NCI-H1105 treated with DMSO at 0.1 percent for 48 hours (cell line): ENCODE measurements at places on chromosomes 4 and X.

- DNase-seq = no peak
Observed at GRCh38 chr4:161823450-161823849, 340.4 kb downstream of the FSTL5 start.

GRCh38 chr4:140865253-140866217, 109.3 kb upstream of the TBC1D9 start:
- DNase-seq = no peak

GRCh38 chr4:175281894-175282293, 363.7 kb downstream of the ADAM29 start:
- no peak for DNase-seq

- no peak for DNase-seq
Observed at GRCh38 chrX:129933700-129934099, 27.7 kb downstream of the UTP14A start.

- no peak for DNase-seq
Observed at GRCh38 chrX:67546496-67547423, 2.9 kb downstream of the AR start.

DNA sequence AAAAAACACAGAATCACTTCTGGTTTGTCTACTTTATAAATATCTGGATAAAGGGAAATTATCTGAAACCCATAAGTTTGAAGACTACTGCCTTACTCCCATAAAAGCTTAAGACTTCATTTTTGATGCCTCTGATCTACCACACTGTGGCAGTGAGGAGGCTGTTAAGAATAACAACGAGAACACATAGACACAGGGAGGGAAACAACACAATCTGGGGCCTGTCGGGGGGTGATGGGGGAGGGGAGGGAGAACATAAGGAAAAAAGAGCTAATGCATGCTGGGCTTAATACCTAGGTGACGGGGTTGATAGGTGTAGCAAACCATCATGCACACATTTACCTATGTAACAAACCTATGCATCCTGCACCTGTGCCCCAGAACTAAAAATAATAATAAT, 573.7 kb downstream of the GBA3 start:
- DNase-seq = no peak

DNA sequence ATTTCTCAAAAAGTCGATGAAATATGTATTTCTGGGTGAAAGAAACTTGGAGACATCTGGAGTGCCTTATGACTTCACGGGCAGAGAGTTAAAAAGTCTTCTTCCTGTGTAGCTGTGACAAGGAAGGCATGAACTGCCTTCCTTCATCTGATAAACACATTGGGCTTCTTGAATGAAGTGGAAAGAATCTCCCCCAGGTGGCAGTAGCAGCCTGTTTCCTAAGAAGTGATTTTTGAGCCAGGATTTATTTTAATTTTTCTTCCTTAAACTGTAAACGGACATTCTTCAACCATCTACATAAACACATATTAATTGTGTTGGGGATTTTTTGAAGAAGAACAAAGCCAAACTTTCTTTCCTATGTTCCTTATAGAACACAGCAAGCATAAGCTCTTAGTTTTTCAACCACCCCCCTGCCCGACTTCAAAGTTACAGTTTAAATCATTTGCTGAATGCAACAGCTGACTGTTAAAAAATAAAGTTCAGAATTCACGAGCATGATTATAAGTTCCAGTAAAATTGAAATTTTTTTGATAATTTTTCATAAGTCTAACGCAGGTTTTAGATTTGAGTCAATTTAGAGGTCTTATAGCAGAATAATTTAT, 980 bp upstream of the GIMD1 start:
- peak; percentile 5 for DNase-seq

DNA sequence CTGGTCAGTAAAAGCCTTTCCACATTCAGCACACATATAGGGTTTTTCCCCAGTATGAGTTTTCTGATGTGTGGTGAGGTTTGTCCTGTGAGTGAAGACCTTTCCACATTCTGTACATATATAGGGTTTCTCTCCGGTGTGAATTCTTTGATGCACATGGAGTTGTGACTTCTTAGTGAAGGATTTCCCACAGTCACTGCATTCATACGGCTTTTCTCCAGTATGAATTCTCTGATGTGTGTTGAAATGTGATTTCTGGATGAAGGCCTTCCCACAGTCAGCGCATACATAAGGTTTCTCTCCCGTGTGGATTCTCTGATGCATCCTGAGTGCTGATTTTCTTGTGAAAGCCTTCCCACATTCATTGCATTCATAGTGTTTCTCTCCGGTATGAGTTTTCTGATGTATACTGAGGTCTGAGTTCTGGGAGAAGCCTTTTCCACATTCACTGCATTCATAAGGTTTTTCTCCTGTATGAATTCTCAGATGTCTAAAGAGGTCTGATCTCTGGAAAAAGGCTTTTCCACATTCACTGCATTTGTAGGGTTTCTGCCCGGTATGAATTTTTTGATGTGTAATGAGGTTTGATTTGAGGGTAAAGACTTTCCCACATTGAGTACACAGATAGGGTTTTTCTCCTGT, 34.7 kb downstream of the ZNF41 start:
- DNase-seq = no peak

GRCh38 chrX:9899640-9900111, 67.5 kb upstream of the CLDN34 start:
- no peak for DNase-seq

DNA sequence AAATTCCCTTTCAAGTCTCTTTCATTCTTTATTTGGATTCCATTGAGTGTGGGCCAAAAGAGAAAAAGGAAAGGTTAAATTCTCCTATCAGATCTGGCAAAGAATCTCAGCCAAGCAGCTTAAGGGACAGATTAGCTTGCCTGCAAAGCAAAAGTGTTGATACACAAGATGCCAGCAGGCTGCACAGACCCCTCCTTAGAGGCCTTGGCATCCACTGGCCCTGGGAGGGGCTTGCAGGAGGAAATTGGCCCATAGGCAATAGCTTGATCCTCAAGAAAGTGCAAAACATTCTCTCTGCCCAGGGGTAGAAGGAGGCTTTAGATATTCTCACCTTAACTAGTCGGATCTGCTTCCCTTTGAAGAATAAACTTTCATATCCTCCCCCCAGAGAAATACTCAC, 300.4 kb upstream of the CPEB2 start:
- DNase-seq = no peak

DNA sequence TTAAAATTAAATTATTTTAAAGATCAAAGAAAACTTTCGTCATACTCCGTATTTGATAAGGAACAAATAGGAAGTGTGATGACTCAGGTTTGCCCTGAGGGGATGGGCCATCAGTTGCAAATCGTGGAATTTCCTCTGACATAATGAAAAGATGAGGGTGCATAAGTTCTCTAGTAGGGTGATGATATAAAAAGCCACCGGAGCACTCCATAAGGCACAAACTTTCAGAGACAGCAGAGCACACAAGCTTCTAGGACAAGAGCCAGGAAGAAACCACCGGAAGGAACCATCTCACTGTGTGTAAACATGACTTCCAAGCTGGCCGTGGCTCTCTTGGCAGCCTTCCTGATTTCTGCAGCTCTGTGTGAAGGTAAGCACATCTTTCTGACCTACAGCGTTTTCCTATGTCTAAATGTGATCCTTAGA, at the start of gene CXCL8:
TSS of gene CXCL8 (plus strand) at position 217 of the 426 bp plus-strand sequence. CDS start at position 307, 90 bp downstream.
- peak; percentile 85 for DNase-seq

- no peak for DNase-seq
Observed at GRCh38 chr4:183468210-183469095, 24.0 kb downstream of the CDKN2AIP start.

- DNase-seq = no peak
Observed at GRCh38 chrX:121114691-121115090, 67.3 kb downstream of the GLUD2 start.

DNA sequence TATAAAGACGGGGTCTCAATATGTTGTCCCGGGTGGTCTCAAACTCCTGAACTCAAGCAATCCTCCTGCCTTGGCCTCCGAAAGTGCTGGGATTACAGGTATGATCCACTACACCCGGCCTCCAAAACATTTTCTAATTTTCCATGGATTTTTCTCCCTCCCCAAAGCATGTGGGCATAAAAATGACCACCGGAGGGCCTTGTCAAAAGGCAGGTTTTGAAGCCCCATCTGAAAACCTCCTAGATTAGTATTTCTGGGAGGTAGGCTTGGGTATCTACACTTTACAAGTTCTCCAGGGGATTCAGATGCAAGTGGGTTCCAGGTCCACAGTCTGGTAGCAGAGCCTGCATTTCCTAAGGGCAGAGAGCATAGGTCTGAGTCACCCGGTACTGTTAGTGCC, 1.4 kb upstream of the GPR173 start:
- DNase-seq = no peak

GRCh38 chr4:27276307-27277073, 415.8 kb downstream of the STIM2 start:
- no peak for DNase-seq

- DNase-seq = no peak
Observed at GRCh38 chr4:158750379-158750778, 18.4 kb upstream of the FNIP2 start.

- peak; percentile 42 for DNase-seq
Observed at GRCh38 chr4:81609844-81610243, 138.1 kb upstream of the RASGEF1B start.

GRCh38 chrX:69032601-69033000, 132.7 kb downstream of the PJA1 start:
- DNase-seq = no peak

DNA sequence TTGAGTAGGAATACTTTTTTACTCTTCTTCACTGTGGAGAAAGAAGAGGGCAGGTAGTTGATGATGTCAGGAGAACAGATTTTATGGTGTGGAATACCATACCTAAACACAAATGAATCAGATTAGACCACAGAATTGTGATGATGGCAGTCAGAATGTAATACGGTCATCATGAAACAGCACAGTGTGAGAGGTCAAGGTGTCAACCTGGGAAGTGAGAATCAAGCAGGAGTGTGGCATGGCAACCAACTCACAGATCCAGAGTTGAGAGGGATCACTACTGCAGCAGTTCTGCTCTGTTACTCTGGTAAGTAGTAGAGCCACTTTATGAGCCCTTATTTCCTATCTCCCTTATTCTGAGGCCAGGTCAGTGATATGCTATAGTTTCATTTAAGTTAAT, 27.7 kb downstream of the METTL14 start:
- DNase-seq = no peak

GRCh38 chr4:54384152-54384551, 155.1 kb downstream of the PDGFRA start:
- DNase-seq = no peak

- DNase-seq = no peak
Observed at GRCh38 chr4:121198251-121198650, 34.1 kb upstream of the TNIP3 start.

DNA sequence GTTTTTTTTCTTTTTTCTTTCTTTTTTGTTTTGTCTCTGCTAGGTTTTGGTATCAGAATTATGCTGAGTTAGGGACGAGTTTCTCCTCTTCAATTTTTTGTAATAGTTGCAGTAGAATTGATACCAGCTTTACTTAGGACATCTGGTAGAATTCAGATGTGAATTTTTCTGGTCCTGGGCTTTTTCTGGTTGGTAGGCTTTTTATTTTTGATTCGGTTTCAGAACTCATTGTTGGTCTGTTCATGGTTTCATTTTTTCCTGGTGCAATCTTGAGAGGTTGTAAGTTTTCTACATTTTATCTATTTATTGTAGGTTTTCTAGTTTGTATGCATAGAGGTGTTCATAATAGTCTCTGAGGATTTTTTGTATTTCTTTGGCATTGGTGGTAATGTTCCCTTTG, 498.1 kb upstream of the CPEB2 start:
- no peak for DNase-seq
